ENCODE measurements at places on chromosomes 11 and 22.

DNA sequence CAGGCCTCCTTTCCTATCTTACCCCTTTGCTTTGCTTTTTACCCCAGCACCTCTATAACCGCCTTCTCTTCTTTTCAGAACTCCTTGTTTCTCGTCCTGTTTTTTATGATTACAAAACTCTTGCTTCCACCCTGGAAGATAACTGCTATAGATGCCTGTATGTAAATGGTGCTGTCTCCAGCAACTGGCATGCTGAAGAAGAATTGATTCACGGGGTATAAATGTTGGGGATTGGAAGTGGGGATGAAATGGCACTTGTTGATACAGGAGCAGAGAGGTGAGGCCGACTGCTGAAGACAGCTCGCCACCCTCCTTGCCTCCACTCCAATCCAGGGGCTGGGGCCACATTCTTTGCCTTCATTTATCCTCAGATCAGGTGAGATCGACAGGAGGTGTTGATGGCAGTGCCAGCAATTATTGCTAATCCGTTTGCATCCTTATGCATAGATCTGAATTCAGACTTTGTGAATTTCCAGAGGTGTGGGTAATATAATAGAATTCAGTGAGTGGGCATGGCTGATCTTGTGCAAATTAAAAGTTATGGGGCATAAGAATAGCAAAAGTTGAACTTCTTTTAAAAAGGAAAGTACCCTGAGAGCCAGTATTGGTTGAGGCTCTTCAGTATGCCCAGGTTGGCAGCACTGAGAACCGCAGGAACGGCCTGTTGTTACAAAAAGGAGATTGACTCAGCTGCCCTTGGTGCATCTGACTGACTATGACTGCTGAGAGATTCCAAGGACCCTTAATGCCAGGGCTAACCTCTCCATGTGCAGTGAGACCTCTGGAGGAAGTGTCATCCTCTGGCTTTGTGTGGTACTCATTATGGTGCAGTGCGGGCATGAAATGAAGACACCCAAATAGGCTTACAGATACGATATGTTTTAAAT lies 5.3 kb downstream of the NEAT1 start:
- no peak for DNase-seq

GRCh38 chr11:34208266-34209135 lies 103.1 kb downstream of the NAT10 start:
- no peak for DNase-seq

GRCh38 chr22:17192186-17192585 lies 27.0 kb downstream of the ADA2 start:
- DNase-seq: no peak

DNA sequence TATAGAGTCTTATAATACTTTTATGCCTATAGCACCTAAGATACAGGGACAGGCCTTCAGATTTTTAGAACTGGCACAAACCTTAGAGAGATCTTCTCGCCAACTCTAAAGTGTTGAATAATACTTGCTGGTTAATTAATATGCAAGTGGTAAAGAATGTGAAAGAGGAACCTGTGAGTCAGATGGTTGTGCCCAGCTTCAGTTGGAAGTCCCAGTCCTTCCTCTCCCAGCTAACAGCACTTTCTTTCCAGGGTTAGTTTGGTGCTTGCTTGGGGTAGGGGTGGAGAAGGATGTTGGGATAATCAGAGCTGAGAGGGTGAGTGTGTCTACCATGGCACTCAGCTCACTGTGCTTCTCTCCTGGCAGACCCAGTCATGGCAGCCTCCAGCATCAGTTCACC lies 4.9 kb upstream of the TMEM132A start:
- DNase-seq: no peak

GRCh38 chr22:35643991-35644390 lies 4.3 kb upstream of the APOL6 start:
- no peak for DNase-seq
